ENCODE measurements at places on chromosomes 16 and 17.

DNA sequence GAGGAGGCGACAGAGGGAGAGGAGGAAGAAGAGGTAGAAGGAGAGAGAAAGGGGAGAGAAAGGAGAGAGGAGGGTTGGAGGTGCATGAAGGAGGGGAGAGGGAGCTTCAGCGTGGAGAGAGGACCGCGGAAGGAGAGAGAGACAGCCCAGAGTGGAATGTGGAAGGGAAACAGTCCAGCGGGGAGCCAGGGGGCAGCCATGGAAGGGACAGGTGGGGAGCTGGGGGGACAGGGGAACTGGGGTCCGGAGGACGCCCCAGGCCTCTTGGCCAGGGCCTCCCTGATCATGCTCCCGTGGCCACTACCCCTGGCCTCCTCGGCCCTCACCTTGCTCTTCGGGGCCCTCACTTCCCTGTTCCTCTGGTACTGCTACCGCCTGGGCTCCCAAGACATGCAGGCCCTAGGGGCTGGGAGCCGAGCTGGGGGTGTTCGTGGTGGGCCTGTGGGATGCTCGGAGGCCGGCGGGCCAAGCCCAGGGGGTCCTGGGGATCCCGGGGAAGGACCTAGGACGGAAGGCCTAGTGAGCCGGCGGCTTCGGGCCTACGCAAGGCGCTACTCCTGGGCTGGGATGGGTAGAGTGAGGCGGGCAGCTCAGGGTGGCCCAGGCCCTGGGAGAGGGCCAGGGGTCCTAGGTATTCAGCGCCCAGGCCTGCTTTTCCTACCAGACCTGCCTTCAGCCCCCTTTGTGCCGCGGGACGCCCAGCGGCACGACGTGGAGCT, 759 bp downstream of the ASPHD1 start:
- no peak for DNase-seq

- no peak for DNase-seq
Observed at GRCh38 chr16:4704913-4705312, 11.6 kb downstream of the NUDT16L1 start.

GRCh38 chr16:66523861-66524354, 26.0 kb downstream of the TK2 start:
- DNase-seq: peak; percentile 35

- no peak for DNase-seq
Observed at GRCh38 chr16:75402821-75403475, 30.4 kb downstream of the CFDP1 start.

GRCh38 chr17:57678393-57678792, 66.7 kb downstream of the CCDC182 start:
- DNase-seq: no peak

- no peak for DNase-seq
Observed at GRCh38 chr16:84052071-84052622, 9.6 kb upstream of the SLC38A8 start.

- no peak for DNase-seq
Observed at GRCh38 chr17:4548721-4549531, 6.3 kb downstream of the MYBBP1A start.

- DNase-seq: no peak
Observed at GRCh38 chr17:28093999-28094716, 51.7 kb downstream of the NLK start.

DNA sequence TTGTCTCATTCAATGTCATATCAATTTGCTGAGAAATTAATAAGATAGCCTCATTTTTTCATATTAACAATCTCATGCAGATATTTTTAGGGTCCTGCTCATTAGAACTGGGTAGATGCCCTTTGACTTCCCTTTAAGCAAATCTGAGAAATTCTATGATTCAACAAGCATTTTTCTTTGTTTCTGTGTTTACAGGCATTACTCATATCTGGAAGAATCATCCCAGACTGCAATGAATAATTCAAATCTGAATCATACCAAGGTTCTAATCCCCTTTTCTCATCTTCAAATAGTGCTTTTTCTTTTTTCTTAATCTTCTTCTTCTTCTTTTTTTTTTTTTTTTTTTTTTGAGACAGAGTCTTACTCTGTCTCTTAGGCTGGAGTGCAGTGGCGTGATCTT, 69.2 kb upstream of the KIFC3 start:
- no peak for DNase-seq

DNA sequence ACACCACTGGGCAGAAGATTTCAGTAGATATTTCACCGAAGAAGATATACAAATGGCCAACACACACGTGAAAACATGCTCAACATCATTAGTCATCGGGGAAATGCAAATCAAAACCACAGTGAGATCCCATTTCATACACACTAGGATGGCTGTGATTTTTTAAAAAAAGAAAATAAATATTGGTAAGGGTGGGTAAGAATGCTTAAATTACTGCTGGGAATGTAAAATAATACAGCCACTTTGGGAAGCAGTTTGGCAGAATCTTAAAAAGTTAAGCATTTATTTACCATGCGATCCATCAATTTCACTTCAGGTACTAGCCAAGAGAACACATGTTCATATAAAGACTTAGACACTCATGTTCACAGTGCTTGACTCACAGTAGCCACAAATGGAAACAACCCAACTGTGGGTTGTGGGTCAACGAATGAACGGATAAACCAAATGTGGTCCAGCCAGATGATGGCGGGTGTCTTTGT, 6.5 kb upstream of the C16orf74 start:
- DNase-seq: no peak

DNA sequence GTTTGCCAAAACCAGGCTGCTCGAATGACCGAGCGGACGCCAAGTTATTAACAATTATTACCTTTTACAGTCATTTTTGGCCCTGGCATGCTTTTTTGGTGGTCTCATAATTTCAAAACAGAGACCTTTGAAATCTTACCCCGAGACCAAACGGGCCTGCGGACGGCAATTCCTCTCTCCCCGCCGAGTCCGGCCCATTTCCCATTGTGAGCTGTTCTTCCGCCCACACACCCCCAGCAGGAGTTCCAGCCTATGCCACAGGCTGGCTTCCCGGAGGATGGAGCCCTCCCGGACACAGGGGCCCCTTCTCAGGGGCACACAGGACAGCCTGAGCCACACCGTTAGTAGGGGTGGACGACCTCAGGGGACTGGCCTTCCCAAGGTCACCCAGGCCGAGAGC, 130.7 kb downstream of the C16orf95 start:
- no peak for DNase-seq

DNA sequence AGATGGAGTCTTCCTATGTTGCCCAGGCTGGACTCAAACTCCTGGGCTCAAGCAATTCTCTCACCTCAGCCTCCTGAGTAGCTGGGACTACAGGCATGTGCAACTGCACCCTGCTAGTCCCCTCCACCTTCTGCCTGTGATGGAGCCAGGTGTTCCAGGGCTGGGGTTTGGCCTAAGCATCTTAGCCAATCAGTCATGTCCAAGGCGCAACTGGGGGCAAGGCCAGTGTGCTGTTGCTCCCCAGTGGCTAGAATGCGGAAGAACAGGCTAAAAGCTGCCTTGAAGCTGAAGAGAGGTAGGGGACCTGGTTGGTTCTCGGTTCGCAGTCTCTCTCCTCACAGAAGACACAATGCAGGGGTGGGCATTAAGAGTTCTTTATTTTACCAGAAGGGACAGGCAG, 18.6 kb downstream of the FLOT2 start:
- DNase-seq: no peak

DNA sequence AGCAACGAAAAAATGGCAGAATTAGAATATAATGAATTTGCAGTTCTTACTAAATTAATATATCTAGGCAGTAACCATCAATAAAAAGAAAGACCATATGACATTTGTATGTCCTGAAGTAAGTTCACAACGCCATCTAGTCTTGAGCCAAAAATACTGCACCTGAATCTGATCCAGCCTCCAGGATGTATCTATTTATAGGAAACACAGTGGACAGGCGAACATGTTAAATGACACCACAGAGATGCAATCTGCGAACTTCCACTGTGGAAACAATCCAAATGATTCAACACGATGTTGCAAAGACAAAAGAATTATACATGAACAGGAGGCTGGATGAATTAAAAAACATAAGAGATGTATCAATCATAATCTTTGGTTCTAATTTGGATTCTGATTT, 197.6 kb downstream of the CDH13 start:
- DNase-seq: no peak

GRCh38 chr17:7363311-7363710, 8.4 kb downstream of the TMEM95 start:
- DNase-seq: no peak

DNA sequence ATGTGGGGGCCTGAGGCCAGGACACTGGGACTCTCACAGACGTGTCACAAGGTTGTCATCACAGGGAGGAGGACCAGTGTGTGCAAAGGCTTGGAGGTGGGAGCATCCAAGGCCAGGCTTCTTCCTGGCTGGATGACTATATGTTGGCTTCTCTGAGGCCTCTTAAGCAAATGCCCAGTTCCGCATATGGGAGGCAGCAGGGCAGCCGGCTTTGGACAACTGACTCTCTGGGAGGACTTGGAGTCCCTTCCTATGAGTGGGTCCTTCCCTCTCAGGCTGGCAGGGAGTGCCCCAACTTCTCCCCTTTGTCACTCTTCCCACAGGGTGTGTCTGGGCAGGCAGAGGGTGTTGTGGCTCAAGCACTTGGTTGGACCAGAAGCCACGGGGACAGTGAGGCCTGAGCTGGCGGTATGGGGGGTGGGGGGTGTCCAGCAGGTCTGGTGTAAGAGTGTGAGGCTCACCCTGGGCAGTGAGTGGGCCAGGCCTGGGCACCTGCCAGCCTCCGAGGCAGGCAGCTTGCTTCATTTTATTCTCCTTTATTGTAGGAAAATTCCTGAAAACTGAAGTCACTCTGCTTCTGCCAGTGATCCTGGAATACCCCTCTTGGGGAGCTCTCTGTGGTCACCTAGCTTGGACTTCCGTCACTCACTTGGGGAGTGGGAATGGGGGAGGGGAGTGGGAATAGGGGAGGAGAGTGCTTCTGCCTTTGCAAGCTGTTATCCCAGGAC, 14.9 kb downstream of the ADGRG1 start:
- DNase-seq: no peak

DNA sequence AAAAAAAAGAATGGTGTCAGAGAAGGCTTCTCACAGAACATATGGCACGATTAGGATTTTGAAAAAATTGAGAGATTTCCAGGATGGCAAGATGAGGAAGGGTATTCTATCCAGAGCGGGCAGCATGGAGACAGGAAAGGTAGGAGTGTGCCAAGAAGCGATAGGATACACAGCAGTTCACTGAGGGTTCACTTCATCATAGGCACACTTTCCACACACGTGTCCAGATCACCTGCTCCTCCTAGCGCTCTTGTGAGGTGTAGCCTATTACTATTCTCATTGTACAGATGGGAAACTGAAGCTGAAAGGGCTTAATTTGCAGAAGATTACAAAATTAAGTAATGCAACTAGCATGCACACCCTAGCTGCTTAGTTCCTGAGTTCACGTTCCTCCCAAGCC, 6.2 kb upstream of the ELAC2 start:
- no peak for DNase-seq

- no peak for DNase-seq
Observed at GRCh38 chr16:22267764-22268163, 29.4 kb upstream of the POLR3E start.

- no peak for DNase-seq
Observed at GRCh38 chr17:4536742-4537411, 18.3 kb downstream of the MYBBP1A start.

DNA sequence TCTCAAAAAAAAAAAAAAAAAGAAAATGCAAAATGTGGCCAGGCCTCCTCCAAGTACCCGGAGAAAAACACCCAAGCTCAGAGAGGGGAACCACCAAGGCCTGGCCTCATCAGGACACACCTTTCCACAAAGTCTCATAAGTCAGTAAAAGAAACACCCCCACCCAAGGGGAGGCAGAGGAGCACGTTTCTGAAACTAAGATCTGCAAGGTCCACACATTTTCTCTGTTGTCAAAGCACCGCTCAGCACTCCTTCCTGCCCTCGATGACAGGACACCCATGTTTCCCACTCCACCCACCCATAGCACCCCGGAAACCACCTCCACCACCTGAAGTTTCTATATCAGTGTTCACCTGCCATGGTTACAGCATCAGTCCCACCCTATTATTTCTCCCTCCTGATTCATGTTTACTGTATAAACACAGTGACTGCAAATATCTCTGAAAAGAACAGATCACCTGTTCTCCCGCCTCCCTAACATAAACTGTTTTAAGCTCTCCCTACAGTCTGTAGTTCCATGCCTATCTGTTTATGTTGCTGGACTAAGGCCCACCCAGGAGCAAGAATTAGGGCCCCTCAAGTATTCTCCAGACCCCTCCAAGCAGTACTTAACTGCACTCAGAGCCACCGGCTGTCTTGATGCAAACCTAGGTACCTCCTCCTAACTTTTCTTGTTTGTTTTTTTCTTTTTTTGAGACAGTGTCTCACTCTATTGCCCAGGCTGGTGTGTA, 2.0 kb downstream of the CORO7 start:
- peak; percentile 78 for DNase-seq

GRCh38 chr16:86994651-86995171, 322.5 kb downstream of the C16orf95 start:
- no peak for DNase-seq

- DNase-seq: peak; percentile 60
Observed at GRCh38 chr16:84514874-84515835, 10.7 kb upstream of the MEAK7 start.

GRCh38 chr17:70622368-70623260, 453.3 kb downstream of the KCNJ2 start:
- DNase-seq: no peak

DNA sequence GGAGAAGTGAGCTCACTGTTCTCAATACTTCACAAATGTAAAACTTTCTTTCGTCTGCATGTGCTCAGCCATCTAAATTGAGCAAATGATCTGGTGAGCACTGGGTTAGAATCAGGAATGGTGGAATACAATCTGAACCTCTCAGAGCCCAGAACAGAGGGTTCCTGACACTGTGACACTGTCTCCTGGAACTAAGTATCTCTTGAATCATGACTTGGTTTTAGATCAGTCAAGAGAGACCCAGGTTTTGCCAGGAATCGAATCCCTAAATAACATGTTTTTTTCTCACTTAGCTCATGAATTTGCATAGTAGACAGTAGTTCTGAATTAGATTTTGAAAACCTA, 49.3 kb downstream of the SF3B3 start:
- no peak for DNase-seq

DNA sequence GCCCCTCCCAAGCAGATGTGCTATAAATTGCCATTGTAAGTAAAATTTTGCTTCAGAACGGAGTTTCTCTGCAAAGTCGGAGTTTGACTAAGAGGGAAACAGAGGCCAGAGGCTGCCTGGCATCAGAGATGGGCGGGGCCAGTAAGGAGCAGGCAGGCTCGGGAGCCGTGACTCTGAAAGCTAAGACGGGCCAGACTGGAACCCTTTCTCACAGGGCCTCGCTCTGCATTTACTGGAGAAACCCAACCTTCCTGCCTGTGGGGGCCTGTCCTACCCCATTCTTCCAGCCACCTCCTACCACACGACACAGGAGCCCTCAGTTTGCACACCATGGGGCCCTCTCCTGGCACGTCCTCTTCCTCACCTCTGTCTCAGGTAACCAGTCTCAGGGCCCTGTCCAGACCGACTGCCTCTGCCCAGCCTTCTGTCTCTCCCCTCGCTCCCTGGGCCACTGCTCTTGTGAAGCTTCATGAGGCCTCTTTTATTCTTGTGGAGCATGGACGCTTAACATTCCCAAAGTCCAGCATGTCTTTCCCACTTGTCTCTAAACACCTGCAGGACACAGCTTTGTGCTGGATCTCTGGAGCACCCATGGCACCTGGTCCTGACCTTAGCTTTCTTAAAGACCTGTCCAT, 48.4 kb upstream of the ACSF3 start:
- no peak for DNase-seq

- DNase-seq: no peak
Observed at GRCh38 chr16:3954411-3954921, 74.0 kb upstream of the CREBBP start.

GRCh38 chr17:64024215-64024654, 3.8 kb upstream of the ICAM2 start:
- no peak for DNase-seq
